NCI-H82 (cell line): ENCODE measurements at places on chromosomes 16 and 17.
A peak's percentile ranks its signal among the peaks of the same experiment; 100 is the strongest.

DNA sequence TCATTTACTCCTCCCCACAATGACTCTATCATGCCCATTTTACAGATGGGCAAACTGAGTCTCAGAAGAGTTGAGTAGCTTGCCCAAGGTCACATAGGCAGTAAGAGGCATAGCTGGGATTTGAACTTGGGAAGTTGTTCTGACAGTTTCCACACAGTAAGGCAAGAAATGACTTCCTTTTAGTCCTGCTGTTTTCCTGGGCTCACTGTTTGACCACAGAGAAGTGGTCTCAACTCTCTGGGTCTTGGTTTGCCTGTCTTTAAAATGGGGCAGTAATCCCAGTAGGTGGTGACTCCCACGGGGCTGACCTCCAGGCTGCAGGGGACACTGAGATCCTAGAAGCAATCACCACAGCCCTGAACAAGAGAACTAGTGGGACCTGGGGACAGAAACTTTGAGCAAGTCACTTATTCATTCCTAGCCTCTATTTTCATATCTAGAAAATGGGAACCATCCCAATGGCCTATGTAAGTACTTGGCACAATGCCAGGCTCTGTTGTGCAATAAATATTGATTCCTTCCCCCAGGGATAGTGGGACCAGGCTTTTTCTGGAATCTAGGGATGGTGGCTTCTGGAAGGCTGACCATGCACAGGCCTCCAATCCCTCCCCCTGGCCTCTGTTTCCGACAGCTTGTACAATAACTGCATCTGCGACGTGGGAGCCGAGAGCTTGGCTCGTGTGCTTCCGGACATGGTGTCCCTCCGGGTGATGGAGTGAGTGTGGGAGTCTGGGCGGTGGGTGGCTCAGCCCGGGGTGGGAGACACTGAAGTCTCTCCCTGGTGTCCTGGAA lies 20.5 kb downstream of the DEXI start:
- no peak for DNase-seq

- no peak for DNase-seq
These were observed 17.7 kb upstream of the EXOSC6 start for GRCh38 chr16:70269471-70269870.

DNA sequence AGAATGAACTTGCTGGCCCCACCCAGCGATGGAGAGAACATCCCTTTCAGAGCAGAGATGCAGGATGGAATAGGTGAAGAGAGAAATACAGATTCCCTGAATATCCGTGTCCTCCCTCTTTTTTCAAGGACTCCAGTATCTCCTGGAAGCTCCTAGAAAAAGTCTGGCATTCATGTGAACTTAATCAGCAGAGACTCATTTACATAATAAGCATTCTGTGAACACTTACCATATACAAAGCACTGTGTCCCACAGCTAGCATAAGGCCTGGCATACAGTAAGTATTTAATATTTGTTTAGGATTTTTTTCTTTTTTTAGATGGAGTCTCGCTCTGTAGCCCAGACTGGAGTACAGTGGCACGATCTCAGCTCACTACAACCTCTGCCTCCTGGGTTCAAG lies 208.5 kb upstream of the RPL38 start:
- no peak for DNase-seq

- DNase-seq = no peak
These were observed 325.0 kb downstream of the CBLN1 start for GRCh38 chr16:48956620-48957019.

- DNase-seq = no peak
These were observed 22.9 kb downstream of the PIK3R6 start for GRCh38 chr17:8844229-8845218.

GRCh38 chr17:82292251-82293154 lies 19.0 kb upstream of the CSNK1D start:
- peak; percentile 100 for DNase-seq
